ENCODE measurements at places on chromosomes 1 and 21.

DNA sequence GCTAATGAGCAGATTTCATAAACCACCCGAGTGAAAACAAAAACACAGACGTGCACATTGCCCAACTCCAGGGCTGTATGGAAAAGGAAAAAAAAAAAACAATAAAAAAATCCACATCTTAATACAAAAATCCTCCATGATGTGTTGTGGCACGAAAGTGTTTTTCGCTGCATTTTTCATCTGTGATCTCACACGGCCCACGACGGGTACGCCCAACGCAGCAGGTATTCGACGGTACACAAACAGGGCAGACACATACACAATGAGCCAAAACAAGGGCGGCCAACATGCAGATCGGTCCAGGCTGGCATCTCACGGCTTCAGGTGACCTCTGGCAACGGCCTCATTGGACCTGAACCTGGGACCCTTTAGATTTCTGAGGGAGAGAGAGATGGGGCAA is 31.1 kb downstream of the CASZ1 start:
- no peak for DNase-seq

GRCh38 chr21:26655460-26655859 is 82.4 kb upstream of the CYYR1 start:
- no peak for DNase-seq

GRCh38 chr1:230849451-230850224 is 18.7 kb downstream of the C1orf198 start:
- DNase-seq, result no peak

GRCh38 chr1:166947398-166948043 is 27.8 kb downstream of the ILDR2 start:
- no peak for DNase-seq

DNA sequence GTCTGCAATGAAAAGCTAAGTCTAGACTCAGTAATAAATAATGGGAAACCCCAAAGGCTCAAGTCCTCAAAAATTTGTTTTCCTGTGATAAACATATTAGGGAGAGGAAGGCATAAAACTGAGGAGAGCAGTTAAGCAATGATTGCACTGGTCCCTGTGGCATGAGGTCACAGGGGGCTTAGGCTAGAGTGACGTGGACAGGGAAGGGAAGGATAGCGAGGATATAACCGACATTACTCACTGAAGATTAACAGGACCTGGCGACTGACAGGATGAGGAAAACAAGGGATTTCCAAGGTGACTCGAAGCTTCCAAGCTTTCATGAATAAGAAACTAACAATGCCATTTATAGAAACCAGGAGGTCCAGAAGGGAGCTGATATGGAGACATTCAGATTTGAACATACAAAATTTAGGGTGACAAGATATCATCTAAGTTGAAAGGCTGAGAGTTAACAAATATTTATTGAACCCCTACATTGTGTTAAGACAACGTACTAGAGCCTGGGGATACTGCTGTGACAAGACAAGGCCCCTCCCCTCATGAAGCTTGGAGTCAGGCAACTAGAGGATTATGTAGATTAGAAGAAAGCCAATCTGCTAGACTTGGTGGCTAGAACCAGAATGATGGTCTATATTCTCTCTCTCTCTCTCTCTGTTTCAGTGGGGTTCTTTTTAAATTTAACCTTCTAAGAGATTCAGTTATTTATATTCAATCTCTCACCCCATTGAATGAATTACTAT is 33.2 kb upstream of the PKN2 start:
- DNase-seq, result no peak

DNA sequence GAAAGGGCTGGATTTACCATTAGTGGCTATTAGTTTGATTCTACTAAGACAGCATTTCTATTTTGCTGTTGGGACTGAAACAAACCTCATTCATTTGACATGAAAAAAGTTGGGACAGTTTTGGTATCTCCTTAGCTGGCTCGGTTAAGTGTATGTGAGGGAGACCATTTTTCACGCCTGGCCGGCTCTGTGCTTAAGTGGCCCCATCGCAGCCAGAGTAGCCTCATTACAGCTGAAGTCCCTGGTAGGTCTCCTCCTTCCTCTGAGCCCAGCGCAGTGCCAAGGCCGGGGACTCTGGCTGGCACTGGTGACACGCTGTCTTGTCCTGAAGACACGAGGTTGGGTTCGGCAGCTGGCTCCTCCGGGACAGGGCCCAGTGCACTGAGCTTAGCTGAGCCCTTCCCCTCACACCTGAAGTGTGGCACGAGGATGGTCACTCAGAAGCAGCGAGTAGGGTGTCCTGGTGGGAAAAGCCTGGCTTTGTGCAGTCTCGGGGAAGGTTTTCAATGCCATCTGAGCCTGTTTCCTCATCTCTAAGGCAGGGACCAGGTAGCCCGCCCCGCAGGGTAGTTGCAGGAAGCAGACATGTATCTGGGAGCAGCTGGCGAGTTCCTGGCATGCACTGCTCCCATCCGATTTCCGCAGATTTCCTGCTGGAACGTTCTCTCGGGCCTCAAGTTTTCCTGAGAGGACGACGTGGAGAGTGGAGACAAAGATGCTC is 196.5 kb downstream of the DYRK1A start:
- no peak for DNase-seq

DNA sequence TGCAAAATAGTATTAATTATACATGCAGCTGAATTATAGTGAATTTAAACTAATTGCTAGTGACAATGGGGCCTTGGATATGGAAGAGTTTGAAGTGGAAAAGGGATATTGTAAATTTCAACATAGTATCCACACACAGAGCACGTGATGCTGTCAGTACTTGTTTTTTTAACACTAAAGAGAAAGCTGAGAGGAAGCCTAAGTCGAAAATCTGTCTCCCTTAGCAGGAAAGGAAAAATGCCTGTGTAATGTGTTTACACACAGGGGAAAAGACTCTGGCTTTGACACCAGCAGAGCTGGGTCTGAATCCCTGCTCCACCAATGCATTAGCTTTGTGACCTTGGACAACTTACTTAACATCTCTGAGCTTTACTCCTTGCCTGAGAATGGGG is 42.6 kb downstream of the PCSK9 start:
- no peak for DNase-seq

- no peak for DNase-seq
Measured at GRCh38 chr21:44596068-44596725, 3.9 kb upstream of the KRTAP10-6 start.

- DNase-seq, result no peak
Measured at GRCh38 chr1:178282949-178283367, 189.1 kb downstream of the RASAL2 start.

DNA sequence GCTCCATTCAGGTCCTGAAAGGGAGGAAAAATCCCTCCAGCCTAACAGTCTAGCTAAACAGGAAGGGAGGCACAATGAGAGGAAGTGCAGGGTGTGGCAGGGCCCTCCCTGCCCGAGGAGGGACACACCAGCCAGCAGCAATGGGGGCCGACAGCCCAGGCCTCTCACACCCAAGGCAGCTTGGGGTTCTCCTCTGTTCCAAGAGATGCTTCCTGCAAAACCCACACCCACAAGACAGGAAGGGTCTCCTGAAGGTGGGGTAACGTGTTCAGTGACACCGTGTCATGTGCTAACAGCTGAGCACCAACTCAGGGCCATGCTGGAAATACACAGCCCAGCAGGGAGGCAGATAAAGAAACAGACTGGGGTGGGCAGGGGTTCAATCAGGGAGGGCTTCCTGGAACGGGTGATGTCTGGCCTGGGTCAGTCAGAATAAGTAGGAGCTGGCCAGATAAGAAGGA is 10.2 kb downstream of the ECE1 start:
- no peak for DNase-seq

- DNase-seq, result no peak
Measured at GRCh38 chr1:211524521-211524920, 32.6 kb upstream of the RD3 start.

DNA sequence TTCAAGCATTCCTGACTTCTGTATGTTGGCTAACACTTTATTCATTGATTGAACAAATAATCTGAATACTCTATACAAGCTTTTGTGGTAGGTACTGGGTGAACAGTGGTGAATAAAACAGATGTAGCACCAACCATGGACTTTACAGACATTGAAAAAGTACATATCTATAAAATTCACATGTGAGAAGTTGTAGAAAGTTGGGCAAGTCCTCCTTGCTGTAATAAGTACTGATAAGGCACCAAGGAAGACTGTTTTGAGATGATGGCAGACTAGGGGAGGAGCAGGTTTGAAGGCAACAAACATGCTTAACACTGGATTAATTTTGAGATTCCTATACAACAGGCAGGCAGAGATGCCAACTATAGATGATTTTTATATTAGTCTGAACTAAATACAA is 42.4 kb downstream of the RNF2 start:
- DNase-seq, result no peak

GRCh38 chr1:35924838-35925237 is 6.1 kb upstream of the AGO3 start:
- no peak for DNase-seq

- no peak for DNase-seq
Measured at GRCh38 chr1:234611225-234611846, 1.4 kb upstream of the IRF2BP2 start.

GRCh38 chr1:19330449-19331135 is 18.5 kb downstream of the SLC66A1 start:
- no peak for DNase-seq

DNA sequence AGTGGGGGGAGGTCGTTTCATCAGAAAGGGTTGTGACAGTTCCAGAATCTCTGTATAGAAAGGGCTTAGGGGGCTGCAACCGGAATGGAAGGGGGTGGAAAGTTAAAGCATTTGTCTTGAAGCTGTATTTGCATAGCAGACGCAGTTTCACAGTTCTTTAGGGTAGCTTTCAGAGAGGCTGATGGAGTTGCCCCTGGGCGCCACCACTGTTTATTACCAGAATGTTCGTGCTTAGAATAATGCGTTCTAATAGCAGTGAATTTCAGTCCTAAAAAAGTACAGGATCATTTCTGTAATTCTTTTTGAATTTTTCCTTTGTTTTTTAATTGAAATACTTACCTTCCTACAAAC is 1.3 kb downstream of the EXO1 start:
- DNase-seq, result no peak

DNA sequence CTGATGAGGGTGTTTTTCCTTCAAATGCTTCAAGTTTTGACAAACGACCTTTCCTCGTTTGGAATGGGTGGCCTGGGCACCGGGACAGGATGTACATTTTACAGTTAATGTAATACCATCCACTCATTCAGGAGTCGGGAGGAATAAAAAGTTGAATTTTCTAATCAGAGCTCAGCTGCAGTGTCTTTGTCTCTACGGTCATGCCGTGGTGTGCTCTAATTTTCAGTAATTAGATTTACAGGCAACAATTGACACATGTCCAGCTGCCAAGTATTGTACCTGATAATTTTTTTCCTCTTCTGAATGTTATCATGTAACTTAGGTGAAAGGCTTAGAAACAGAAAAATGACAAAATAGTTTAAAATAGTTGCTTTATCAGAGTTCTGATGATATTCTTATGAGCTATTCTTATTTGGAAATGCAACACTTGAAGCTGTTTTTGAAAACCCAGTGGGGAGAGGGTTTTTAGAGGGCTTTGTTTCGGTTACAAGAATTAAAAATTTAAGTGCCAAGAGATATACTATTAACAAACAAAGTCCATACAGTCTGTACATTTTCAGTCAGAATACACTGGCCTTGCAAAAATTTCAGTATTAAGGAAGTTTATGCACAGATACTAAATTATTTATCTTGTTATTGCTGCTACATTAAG is 1.0 kb downstream of the CDKN2C start:
- DNase-seq, result no peak

DNA sequence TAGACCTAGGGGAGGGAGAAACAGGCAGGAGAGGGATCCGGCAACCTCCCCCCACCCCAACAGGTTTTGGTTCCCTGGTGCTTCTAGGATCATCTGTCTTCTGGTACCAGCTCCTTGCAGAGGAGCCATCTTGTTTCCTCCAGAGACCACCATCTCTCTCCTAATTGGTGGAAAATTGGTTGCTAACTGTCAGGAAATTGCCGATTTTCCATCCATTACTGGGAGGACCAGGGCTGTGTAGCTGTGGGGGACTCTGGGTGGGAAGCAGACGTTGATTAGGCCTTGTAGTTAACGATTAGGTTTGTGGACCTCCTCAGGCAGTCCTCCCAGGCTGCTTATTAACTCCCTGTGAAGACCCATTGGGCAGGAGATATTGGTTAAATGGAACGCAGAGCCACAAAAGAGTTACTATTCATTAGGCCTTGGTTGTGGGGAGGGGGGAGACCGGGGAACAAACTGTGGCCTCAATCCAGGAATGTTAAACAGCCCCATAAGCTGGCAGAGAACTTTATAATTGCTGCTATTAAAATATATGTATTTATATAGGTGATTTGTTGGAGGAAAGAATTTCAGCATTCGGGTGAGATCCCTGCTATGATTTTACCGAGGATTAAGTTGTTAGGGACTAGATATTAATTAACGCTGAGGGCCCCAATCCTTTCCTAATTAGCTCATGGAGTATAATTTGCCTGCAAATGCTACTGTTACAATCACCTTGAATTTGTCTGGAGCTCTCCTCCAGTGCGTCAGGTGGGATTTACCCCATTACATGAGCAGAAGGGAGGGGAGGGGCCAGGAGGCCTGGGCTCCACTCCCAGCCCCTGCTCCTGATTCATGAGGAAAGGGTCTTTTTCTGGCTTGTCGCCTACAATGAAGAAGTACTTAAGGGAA is 61.2 kb upstream of the TRABD2B start:
- no peak for DNase-seq

GRCh38 chr1:237219751-237220642 is 178.0 kb downstream of the RYR2 start:
- DNase-seq, result no peak

DNA sequence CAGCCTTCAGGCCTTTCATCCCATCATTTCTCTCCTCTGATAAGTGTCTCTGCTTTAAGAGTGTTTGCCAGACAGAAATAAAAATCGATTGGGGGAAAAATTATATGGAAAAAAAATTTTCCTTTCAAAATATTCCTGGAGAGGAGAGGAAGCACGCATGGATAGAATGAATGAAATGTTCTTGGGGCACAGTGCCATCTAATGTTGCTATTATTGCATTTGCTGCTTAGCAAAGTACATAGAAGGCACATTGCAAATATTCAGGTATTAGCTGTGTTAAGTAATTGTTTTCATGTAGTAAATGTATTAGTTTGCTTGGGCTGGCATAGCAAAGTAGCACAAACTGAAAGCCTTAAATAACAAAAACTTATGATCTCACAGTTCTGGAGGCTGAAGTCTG is 18.1 kb downstream of the B3GALT5 start:
- no peak for DNase-seq

DNA sequence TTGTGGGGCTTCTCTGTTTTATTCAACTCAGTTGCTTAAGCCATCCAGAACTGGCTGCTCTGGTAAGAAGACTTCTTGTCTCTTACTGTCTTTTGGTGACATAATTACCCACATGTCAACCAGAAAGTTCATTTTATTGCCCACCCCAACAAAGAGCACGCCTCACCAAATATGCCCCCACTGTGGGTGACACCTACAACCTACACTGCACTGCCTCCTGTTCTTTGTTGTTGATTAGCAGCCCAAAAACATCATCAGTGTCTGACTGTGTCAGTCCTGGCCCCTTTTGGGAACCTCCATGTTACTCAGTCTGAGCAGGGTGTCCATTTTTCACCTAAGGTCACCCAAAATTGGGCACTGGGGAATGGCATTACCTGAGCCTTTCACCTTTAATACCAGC is 49.3 kb downstream of the ZNF678 start:
- no peak for DNase-seq

All from activated CD4-positive, CD25-positive, alpha-beta regulatory T cell treated with anti-CD3 and anti-CD28 coated beads, Interleukin-2, amount 50 U/mL, for 72 hours (primary cell).